Astrocyte of the cerebellum (primary cell): ENCODE measurements at places on chromosomes 5 and 9.

GRCh38 chr5:174291162-174291561 is 245.7 kb downstream of the NSG2 start:
- no peak for DNase-seq

GRCh38 chr5:34914671-34915138 is 599 bp downstream of the RAD1 start:
- no peak for DNase-seq

- DNase-seq, result peak; percentile 80
These were observed 340.0 kb upstream of the EDIL3 start for GRCh38 chr5:84724683-84725082.

GRCh38 chr5:78287833-78288232 is 6.7 kb downstream of the AP3B1 start:
- peak; percentile 28 for DNase-seq
